Cardiac ventricle fibroblast (primary cell): ENCODE measurements at places on chromosomes 16 and 17. TPM values are rescaled to one million over a fixed set of nuclear protein-coding genes. Genes with fewer than 3 reads are reported as not detected.

SPATA22 gene
- 0.56 TPM in 1 of 2 replicates, not detected in the other for total RNA-seq

TPPP3 gene
- total RNA-seq = not detected in 2 replicates

C17orf113 gene
- 0.19 TPM in 1 of 2 replicates, not detected in the other for total RNA-seq

TMC8 gene
- total RNA-seq = not detected in 2 replicates

CFAP119 gene
- total RNA-seq = 0.62 and 0.93 TPM in 2 replicates

NAGS gene
- 1.6 TPM in 2 replicates for total RNA-seq

CCL16 gene
- total RNA-seq = not detected in 2 replicates

MEOX1 gene
- 0.25 TPM in 1 of 2 replicates, not detected in the other for total RNA-seq

CCDC144A gene
- total RNA-seq = 0.68 and 1.3 TPM in 2 replicates

EVI2B gene
- total RNA-seq = 2.9 and 3.2 TPM in 2 replicates

CACNA1G gene
- 1.8 and 2.1 TPM in 2 replicates for total RNA-seq

KRTAP4-6 gene
- total RNA-seq = not detected in 2 replicates

GPR139 gene
- not detected in 2 replicates for total RNA-seq
